Activated naive CD4-positive, alpha-beta T cell (primary cell): ENCODE measurements at places on chromosomes 7 and 10.

DNA sequence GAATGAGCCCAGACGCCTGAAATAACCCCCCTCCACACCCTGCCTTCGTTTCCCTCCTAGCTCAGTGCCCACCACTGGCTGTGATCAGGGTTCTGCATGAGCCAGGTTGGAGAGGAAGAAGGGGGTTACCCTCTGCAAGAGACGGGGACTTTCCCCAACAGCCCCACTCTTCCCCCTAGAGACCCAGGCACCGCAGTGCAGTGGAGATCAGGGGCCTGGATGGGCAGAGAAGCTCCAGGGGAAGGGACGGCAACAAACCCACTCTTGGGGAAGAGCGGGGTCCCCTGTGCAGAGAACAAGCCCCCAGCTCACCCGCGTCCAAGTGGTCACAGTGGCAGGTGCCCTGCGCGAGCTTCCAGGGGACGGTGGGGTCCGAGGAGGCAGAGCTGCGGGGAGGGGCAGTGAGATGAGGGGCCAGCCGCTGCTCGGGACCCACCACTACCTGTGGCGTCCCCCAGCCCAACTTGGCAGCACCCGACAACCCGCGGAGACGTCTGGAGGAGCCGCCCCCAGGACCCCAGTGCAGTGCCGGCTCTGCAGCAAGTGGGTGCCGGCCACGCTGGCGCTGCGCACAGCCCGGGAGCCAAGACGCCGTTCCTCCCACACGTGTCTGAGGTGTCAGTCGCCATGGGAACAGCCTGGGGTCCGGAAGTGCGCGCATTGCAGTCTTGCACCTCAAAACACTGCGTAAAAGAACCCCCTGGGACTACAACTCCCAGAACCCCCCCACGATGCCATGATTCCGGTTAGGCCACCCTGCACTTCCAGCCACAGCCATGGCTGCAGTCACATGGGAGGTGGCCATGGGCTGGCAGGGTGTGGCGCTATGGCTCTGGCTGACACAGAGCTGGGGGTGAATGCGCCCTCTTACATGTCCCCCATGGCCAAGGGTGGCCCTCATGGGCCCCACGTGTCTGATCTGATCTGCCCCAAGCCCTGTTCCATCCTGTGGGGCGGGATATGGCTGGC lies 45.8 kb upstream of the WIPI2 start:
- DNase-seq: peak; percentile 18

DNA sequence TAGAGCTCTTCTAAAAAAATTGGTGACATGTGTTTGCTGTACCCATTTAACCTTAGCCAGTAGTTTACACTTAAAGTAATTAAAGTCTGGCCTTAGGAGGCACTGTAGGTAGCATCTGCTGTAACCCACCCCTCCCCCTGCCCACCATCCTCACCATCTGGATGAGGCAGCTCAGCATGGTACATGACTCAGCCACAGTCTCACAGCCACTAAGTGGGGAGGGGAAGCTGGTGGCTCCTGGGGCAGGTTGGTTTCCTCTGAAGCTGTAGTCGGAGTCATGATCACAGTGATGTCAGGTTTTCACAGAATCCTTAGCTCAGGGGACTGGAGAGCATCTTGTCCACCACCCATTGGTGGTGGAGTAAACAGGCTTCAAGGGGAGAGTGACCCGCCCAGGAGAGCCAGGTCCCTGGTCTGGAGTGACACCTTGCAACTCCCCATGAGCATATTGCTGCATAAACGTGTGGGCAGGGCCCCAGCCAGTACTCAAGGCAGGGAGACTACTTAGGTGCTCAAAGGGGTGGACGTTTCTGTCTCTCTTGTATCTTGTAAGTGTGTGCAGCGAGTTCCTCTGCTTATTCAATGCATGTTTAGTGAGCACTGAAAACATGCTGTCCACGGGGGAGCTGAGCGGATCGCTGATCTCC lies 125.9 kb downstream of the GRK5 start:
- no peak for DNase-seq

DNA sequence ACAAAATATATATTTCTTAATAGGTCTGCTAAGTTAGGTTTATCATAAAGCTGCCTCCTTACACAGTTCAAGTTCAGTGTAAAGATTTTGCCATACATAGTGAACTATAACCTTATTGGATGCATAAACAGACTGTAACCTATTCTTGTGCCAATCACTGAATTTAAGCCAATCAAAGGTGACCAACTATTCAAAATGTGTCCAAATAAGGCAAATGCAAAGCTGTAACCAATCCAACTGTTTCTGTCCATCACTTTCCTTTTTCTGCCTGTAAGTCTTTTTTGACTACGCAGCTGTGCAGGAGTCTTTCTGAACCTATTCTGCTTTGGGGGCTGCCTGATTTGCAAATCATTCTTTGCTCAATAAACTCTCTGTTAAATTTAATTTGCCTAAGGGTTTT lies 11.6 kb upstream of the DNMBP start:
- DNase-seq: no peak

DNA sequence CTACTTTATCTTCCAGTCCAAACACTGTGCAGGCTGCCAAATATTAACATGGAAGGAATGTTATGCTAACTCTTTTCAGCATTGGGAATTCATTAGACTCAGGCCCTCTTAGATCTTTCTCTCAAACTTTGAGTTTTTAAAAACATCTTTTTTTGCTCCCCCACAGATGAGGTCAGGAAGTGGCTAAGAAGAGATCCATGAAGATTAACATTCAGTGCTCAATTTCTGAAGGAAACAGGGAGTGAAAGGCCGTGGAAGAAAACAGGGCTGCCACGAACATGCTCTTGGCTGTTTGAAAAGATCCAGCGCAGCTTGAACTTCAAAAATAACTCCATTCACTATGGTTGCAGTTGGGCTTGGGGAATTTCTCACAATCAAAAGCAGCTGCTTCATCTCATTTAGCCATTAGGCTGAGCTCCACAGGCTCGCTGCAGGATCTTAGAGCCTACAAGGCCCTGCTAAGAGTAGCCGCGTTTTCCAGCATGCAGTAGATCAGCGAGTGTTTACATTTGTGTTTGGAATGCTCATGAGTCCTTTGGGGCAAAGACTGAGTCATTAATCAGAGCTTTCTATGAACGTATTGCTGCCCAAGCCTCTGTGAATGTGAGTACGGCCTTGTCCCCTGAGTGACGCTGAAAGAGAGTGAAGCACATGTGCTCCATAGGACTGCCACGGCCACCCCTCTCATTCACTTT lies 41.2 kb upstream of the TNS3 start:
- DNase-seq: no peak

DNA sequence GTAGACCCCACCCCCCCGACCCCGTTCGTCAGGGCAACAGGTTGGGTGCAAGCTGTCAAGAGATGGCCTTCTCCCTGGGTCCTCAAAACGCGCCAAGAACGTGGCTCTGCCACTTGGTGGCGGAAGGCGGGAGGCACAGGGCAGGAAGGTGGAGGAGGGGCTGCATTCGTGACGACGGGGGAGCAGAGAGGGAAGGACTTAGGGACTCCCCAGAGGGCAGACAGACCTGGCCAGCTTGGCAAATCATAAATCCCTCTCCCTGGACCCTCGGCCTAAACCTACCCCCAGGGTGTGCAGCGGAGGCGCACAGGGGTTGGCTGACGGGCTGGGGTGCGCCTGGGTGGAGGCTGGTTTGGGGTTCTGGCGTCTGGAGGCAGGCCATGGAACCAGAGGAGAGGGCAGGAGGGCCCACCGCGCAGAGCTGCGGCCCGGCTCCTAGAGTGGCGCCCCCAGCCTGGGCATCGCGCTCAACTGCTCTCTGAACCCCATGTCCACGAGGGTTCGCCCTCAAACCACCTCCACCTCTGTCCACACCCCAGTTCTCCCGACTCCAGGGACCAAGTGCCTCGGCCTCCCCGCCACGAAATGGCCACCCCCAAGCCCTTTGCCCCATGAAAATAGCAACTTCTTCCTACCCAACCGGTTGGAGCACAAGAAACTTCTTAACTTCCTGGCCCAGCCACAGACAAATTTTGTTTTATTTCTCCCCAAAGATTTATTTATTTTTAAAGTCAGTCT lies 10.8 kb upstream of the GATA3 start:
- DNase-seq: no peak

DNA sequence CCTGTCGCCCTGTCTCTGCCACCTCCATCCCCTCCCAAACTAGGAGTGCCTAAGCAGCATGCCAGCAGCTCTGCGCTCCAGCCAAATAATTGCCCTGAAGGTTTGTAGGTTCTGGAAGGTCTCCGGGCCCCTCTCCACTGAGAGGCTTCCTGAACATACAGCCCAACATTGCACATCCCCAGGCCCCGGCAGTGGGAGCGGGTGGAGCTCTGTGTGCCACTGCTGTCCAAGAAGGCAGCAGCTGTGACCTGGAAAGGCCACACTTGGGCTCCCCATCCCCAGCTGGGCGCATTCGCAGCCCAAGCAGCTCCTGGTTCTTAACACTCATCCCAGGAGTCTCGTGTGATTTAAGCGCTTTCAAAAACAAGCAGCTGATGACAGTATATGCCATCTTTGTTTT lies 95.7 kb downstream of the COL13A1 start:
- no peak for DNase-seq

GRCh38 chr10:59962756-59963155 lies 56.4 kb upstream of the CCDC6 start:
- no peak for DNase-seq

GRCh38 chr7:83148776-83149175 lies 13.9 kb downstream of the PCLO start:
- no peak for DNase-seq

DNA sequence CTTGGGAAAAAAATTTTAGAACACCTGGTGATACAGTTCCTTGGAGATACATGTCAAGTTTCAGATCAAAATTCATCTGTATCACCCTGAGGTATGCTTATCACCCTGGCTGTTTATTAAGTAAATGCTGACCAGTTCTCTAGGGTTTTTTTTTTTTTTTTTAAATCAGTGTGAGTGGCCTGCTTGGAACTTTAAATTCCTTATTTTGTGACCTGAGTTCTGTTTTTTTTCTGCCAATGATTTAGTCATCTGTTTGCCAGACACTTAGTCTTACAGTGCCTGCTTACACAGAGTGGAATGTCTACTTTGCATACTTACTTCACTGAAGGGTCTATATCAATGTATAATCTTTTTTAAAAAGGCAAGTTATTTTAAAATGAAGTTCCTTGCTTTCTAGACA lies 1.8 kb downstream of the TSPAN13 start:
- DNase-seq: no peak

GRCh38 chr10:21385536-21385935 lies 139.9 kb downstream of the SKIDA1 start:
- no peak for DNase-seq

GRCh38 chr10:14016931-14017333 lies 313.8 kb downstream of the FRMD4A start:
- DNase-seq: no peak

- no peak for DNase-seq
These were observed 5.2 kb upstream of the FRA10AC1 start for GRCh38 chr10:93707623-93708022.

GRCh38 chr10:47152861-47153349 lies 147.1 kb upstream of the GDF10 start:
- DNase-seq: no peak

DNA sequence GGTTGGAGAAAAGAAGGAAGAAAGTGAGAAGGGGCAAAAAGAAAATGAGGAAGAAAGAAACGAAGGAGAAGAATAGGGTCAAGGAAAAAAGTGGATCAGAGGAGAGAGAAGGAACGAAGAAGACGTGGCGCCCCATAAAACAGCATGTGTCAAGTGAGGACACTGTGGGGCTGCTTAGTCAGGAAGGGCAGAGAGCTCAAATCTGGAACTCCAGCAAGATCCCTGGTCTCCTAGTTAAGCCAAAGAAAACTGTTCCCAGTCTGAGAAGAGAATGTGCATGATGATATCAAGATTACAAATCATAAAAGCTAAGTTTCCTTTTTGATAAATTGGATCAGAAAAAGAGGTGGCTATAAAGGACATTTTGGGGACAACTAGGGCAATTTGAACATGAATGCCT lies 33.0 kb downstream of the CREB3L2 start:
- no peak for DNase-seq

DNA sequence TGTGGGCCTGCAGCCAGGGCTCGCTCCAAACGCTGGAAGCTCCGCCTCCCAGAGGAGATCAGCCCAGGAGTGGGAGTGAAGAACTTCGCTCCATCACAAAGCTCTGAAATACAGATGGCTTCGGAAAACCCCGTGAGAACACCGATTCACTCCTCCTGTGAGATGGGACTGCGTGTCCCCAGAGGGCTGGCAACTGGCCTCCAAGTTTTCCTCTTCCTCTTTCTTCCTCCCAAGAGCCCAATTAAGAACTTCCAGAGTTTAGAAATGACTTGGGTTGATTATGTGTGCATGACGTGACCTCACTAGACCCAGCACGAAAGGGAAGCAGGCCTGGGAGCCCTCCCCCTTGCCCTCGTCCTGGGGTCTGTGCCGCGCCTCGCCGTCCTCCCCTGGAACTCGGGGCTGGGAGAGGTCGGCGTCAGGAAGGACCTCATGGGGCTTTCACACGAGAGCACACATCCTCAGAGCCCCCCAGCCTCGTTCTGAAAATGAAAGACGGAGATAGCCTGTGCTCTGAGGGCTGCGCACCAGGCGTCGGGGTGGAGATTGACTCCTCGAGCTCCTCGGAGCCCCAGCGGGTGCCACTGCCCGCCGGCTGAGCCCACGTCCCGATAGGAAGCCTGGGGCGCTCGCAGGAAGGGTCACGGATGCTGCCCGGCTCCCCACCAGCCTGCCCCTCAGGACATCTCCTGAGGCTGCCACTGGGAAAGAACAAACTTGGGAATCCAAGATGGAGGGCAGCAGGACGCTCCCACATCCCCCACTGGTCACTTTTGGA lies 37.8 kb downstream of the PTPRN2 start:
- no peak for DNase-seq

DNA sequence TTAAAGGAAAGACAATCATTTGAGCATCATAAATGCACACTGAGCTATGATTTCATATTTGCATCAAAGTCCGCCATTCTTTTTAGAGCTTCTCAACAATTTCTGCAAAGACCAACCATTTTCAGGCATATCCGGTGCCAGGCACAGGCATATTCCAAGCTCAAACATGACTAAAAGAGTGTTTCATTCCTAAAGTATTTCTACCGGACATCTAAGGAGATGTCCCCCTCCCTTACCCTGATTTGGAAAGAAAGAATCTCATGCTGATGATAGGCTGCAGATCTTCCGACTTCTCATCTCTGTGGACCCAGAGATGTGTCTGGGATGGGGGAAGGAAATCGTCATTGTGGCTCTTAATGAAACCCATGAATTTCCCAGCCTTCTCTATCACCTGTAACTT lies 600.5 kb upstream of the MGMT start:
- no peak for DNase-seq

DNA sequence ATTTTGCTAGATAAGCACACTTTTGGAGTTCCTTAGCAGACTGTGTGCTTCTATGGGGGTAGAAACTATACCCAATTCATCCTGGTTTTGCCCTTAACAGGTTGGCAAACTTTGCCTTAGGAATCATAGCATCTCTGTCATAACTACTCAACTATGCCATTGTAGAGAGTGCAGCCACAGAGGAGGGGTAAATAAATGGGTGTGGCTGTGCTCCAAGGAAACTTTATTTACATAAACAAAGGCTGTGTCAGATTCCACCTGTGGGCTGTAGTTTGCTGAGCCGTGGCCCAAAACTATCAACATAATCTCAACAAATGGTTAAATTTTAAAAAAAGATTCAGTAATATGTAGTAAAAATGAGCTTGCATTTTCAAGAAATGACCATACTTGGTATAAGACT lies 51.6 kb upstream of the LAMB1 start:
- no peak for DNase-seq
